ENCODE measurements at places on chromosomes 12 and 14.

- DNase-seq: no peak
Measured at GRCh38 chr12:3593906-3594483, 103.0 kb downstream of the PRMT8 start.

DNA sequence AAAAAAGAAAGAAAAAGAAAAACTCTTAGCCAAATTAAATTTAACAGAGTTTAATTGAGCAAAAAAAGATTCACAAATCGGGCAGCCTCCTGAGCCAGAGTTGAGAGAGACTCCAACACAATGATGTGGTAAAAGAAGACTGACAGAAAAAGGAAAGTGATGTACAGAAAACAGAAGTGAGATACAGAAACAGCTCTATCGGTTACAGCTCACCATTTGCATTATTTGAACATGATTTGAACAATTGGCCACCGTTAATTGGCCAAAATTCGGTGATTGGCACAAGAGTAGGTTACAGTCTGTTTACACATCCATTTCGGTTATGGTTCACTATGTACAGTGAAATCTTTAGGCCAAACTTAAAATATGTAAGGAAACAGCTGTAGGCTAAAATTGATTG lies 117.7 kb downstream of the SPTSSA start:
- DNase-seq: no peak

DNA sequence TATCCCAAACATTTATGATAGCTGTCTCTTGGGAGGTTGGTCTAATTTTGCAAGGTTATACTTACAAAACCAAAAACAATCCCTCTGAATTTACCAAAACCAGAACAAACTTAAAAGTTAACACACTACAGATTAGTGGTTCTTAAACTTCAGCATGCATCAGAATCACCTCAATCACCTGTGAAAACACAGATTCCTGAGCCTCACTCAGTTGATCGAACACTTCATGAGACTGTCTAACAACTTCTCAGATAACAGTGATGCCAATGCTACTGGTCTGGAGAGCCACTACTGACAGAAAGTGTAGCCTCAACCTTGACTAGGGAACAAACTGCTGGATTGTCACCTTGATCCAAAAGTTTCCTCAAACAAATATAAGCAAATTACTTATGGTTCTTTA lies 44.2 kb downstream of the ATP2B1 start:
- no peak for DNase-seq

DNA sequence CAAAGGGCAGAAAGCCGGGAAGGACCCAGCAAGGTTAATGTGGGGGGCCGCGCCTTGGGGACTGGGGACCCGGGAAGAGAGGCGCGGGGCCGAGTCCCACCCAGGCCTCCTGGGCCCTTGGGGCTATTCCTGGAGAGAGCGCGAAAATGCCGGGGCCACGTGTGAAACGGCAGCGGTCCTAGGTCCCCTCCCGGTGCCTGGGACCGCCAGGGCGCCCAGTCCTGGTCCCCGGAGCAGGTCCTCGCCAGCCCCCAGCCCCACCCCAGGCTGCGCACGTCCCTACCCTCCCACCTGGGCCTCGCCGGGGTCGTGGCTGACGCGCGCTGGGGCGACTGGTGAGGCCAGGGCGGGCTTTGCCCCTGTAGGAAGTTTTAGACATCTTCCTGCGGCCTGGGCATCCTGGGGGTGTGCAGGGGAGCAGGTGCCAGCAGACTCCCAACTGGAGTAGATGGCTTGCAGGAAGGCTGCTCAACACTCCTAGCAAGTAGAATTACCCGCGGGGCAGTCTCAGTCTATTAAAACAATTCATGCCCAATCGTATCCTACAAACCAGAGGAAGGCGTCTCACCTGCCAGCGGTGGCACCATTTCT lies 708 bp downstream of the FAR2 start:
- no peak for DNase-seq

- no peak for DNase-seq
Measured at GRCh38 chr12:49094160-49094974, at the start of gene DHH. DHH (minus strand) TSS chr12:49094801; CDS start chr12:49094512, 289 bp downstream.

- DNase-seq: no peak
Measured at GRCh38 chr14:22803687-22803974, 11.6 kb downstream of the SLC7A7 start.

GRCh38 chr12:60437297-60437696 lies 841.5 kb downstream of the SLC16A7 start:
- no peak for DNase-seq

GRCh38 chr14:89178800-89179535 lies 238.1 kb downstream of the FOXN3 start:
- no peak for DNase-seq

DNA sequence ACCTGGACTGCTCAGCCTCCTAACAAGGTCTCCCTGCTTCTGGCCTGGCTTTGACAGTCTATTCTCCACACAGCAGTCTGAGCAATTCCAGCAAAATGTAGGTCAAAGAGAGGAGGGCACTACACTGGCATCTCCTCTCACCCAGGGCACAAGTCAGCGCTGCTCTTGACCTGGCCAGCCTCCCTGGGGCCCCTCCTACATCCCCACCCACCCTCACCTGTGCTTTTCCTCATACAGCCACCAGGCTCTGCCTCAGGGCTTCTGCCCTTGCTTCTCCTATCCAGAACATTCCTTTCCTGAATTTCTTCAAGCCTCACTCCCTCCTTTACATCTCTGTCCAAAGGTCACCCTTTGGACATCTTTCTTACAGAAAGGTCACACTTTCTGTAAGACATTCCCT lies 33.7 kb downstream of the GALNT4 start:
- no peak for DNase-seq

DNA sequence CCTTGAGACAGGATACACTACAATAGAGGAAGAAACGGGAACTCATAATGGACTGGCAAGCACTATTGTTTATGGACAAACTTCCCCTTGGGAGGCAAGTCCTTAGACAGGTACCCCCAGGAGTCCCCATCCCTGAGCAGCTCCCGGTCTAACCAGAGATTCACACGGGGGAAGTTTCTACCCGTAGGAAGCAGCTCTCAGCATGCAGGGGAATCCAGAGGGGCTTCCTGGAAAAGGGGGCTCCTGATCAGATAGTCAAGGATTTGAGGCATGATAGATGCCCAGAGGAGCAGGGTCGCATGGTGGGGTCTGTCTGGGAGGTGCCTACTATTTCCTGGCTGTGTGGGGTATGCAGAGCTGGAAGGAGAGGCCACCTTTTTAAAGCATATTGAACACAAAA lies 282.4 kb upstream of the RTL1 start:
- no peak for DNase-seq

- DNase-seq: no peak
Measured at GRCh38 chr12:113546916-113547863, 75.5 kb upstream of the LHX5 start.

DNA sequence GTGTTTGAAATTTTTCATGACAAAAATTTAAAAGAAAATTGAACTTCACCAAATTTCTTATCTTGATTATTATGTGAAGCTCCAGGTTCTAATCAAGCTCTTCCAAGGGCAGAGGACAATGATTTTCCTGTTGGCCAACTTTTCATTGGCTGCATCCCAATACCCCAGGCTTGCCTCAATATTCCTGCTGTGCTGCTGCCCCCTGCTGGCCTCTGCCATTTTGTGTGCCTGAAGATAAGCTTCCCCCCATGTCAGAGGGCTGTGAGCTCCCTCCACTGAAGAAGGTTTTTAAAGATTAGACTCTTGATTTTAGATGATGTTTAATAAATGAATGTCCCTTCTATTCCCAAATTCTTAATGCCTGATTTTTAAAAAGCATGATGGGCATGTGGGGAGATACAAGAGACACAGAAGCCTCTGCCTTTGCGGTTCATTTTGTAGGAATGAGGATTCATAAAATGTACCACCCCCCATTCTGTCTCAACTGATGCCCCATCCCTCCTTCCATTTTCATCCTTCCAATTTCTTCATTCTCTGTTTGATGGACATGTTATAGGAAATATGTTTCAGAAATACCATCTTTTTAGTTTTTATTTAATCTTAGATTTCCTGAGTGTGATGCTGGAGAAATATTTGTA lies 76.7 kb upstream of the RGS6 start:
- no peak for DNase-seq

- DNase-seq: no peak
Measured at GRCh38 chr12:96335270-96335669, 65.0 kb downstream of the CDK17 start.

- DNase-seq: no peak
Measured at GRCh38 chr14:55430024-55430690, 10.3 kb downstream of the TBPL2 start.

DNA sequence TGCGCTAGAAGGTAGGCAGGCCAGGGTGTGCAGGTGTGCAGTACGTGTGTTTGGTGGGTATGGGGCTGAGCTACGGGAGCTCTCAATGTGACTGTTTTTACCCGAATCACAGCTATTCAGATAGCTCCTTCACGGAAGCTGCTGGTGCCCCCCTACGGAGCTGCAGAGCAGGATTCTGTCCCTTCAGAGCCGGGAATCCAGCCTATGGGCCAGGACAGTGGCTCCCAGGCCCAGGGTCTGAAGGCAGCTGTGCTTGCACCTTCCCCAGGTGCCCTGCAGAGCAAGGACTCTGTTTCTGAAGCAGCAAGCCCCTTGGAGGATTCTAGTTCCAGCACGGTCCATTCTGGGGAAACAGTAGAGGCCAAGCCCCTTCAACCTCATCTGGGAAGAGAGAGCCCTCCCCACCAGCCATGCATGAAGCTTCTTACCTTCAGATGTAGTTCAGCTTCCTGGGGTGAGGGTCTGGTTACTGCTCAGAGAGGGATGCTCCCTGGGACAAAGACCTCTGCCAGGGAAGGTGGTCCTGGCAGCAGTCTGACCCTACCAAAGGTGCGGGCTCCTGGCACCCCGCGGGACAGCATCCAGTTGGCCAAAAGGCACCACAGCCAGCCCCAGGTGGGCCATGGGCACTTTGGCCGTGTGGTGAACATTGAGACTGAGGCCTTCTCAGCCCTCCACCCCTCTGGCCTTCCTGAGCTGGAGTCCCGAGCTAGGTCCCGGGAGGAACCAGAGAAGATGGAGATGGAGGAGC lies 29.1 kb downstream of the PLEKHH1 start:
- DNase-seq: no peak

DNA sequence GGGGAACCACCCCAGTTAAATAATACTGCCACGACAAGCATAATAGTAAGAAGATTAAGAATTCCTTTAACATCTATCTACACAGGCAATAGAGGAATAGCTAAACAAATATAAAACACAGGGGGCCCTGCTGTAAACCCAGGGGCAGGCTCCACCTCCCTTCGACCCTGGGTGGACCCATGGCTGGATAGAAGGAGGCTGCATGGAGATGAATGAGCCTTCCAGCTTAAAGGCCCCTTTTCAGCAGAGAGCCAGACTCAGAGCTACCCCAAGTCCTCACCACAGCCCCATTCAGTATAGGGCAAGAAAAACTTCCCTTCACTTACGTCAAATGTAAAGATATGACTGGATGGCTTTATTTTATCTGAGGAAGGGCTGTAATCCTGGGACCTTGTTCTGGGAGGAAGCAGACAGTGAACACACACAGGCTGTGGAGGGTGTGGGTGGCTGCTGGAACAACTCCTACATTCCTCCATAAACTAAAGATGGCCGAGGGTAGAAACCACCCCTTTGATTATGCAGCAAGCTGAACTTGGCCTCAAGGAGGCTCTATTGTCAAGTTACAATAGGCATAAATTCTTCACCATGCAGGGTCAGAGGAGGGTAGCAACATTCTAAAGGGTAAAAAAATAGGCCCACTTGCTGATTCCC lies 30.4 kb downstream of the NUAK1 start:
- no peak for DNase-seq

- DNase-seq: no peak
Measured at GRCh38 chr12:113889891-113890581, 76.1 kb downstream of the RBM19 start.

DNA sequence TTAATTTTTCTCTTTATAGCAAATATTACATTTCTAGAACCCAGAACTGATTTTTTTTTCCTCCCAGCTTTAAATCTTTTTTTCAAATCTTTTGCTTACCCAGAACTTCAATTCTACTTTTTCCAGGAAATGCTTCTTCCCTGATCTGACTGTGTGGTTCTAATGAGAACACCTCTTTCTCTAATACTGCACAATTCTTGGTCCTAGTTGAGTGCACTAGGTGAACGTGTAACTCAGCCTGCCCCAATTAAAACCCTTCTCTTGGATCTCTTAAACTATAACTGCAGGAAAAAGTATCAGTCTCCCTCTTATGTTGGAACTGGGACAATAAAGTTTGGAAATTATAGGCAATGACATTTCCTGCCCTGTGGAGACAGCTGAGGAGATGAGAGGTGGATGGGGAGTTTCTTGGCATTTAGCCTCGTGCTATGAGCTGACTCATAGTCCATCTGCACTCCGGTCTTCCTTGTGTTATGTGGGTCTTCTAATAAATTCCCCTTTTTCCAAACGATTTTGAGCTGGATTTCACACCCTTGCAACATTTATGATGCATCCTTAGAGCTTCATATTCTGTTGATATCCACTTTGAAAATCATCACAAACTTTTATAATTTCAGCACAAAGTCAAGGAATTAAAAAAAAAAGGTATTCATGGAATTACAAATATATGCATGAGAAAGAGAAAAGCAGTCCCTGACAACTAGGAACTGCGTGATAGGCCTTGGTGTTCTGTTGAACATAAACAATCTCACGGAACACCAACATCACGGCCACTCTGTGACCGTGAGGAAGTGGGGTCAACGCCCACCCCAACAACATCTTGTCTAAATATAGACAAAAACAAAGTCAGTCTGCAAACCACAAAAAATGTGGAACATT lies 52.4 kb downstream of the BRMS1L start:
- DNase-seq: no peak

GRCh38 chr12:113359133-113359938 lies 949 bp downstream of the PLBD2 start:
- DNase-seq: no peak

GRCh38 chr14:88729159-88729558 lies 63.6 kb downstream of the EML5 start:
- DNase-seq: no peak

- DNase-seq: no peak
Measured at GRCh38 chr14:90531497-90531896, 134.7 kb downstream of the CALM1 start.

GRCh38 chr12:30687265-30687986 lies 8.2 kb downstream of the IPO8 start:
- no peak for DNase-seq

DNA sequence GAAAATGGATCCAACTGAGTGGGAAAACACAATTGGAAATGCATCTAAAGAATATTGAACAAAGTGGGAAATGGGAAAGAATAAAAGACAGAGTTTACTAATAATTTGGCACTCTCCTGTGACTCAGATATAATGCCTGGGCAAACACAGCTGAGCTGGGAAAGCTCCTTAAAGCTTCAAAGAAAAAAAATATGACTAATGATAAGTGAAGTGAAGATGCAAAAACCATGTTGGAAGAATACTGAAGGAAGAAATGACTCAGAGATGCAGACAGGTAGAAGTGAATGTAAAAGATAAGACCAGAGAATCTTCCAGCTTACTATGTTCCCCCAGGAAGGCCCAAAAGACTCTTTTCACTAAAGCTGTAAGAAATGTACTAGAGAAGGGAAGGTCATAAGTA lies 62.4 kb upstream of the FOXG1 start:
- no peak for DNase-seq
